ENCODE measurements at places on chromosomes 3 and 15.

GRCh38 chr3:179964890-179965289 is 71.8 kb downstream of the PEX5L start:
- DNase-seq = no peak

DNA sequence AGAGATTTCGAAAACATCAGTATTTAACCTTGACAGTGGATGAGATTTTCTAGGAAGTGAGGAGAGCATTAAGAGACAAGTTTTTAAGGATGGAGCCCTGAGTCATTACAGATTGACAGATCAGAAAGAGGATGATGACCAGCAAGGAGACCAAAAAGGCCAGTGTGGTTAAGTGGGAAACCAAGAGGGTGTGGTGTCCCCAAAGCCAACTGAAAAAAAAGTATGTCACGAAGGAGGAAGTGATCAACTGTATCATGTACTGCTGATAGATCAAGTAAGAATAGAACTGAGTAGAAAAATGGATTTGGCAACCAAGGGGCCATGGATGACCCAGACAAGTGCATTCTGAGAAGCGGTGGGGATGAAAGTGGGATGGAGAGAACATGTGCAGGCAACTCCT is 491.8 kb downstream of the FHIT start:
- no peak for DNase-seq

GRCh38 chr3:76432396-76432795 is 607.5 kb upstream of the ROBO2 start:
- no peak for DNase-seq

DNA sequence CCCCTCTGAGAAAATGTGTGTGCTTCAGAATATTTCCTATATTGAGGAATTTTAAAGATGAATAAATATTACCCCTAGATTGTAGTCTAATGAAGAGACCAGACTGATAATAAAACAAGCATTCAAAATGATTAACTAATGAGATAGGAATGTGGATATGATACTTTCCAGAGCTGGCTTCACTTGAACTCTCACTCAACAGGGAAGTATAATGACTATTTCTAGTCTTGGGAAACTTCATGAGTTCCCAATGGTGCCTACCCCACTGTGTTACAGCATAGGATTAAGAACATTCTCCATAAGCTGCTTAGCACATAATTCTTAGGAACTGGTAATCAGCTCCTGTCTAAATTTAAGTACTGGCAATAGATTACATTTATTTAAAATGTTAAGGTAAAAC is 261.5 kb upstream of the ZNF385D start:
- DNase-seq = no peak

DNA sequence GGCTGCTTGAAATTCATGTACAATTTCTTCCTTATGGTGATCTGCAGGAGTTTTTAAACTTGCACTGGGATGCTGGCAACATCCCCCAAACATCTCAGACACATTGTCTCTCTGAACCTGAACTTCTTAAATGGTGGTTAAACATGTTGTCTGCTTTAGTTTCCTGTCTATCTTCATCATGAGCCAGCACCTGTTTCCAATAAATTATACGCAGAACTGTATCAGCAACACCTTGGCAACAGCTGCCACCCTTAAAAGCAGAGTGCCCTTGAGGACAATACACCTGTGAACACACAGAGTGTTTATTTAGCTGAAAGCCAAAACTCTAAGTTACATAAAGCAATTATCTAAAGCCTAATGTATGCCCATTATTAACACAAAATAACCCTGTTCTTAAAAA is 242.9 kb downstream of the WNT5A start:
- DNase-seq = no peak

GRCh38 chr3:58565621-58566397 is 11.4 kb downstream of the FAM107A start:
- no peak for DNase-seq

- no peak for DNase-seq
Measured at GRCh38 chr3:194396859-194397756, 2.0 kb downstream of the GP5 start.

GRCh38 chr3:61357902-61358301 is 106.7 kb upstream of the FHIT start:
- no peak for DNase-seq

DNA sequence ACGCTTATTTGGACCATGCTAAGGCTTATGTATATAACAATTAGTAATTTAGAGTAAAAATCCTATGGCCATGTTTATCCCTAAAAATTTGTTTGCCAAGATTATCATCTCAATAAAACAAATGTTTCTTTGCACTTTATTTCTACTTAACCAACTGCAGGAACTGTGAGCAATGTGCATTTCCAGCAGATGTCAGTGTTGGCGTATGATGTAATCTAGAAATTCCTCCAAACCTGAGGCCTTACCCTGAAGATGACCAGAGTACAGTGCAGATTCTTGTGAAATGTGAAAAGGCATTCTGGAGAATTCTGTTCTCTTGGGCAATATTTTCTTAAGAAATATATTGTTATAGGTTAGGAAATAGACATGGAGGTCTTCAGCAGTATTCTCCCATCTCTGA is 205.9 kb downstream of the MBNL1 start:
- DNase-seq = peak; percentile 12

- DNase-seq = peak; percentile 54
Measured at GRCh38 chr15:85580879-85581278, 200.5 kb downstream of the AKAP13 start.

GRCh38 chr3:141523615-141524375 is 37.0 kb downstream of the RASA2 start:
- DNase-seq = no peak

DNA sequence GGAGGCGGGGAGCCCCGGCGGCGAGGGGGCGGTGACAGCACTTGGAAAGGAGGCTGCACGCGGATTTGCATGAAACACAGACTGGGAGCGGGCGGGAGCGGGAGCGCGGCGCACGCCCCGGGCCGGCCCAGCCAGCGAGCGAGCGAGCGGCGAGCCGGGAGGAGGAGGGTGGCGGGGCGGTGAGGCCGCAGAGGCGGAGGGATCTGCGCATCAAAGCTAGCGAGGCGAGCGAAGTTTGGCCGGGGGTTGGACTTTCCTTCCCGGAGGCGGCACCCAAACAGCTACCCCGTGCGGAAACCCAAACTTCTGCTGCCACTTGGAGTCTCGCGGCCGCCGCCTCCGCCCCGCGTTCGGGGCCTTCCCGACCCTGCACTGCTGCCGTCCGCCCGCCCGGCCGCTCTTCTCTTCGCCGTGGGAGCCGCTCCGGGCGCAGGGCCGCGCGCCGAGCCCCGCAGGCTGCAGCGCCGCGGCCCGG is at the start of gene SMAD3:
SMAD3 (plus strand) TSS at position 72 of the 475 bp plus-strand sequence. CDS start 553 bp downstream, outside the sequence.
- peak; percentile 87 for DNase-seq

DNA sequence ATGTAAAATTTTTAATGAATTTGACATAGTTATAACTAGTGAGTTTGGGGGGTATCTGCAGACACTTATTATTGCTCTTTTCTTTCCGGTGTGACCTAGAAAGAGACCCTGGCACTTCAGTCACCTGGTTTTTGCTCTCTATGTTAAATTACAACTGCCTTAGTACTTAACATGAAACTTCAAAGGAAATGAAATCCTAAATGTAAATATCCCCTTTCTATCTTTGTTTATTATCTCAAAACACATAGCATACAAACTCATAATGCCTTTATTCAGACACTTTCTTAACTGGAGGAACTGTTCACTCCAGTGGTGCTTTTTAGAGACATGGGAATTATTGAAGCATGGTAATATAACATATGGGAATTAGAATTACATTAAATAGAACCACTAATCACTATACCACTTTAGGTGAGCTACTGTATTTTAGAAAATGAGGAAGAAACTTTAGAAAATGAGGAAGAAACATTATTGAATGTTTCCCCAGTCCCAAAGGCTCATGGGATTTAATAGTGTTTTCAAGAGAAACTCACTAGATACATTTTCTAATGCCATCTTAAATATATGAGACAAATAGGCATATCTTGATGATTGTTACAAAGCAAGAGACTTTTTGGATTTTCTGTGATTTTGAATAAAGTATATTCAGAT is 119.5 kb upstream of the MLF1 start:
- no peak for DNase-seq

DNA sequence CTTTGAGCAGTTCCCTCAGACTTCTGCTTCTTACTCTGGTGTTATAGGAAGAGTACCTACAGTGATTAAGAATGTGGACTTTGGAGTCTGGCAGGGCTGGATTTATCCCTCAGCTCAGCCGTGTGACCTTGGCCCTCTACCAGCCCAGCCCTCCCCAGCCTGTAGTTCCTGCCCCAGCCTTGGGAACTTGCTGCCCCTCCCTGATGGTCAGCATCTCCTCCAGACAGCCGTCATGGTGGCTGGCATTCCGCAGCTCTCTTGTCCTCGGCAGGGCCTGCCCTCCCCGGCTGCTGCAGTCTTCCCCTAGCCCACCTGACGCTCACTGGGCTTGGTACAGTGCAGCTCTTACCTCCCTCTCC is 21.9 kb upstream of the CPNE9 start:
- no peak for DNase-seq

- DNase-seq = no peak
Measured at GRCh38 chr3:127061641-127062040, 78.7 kb downstream of the PLXNA1 start.

GRCh38 chr3:52293491-52294319 is 6.1 kb downstream of the GLYCTK start:
- no peak for DNase-seq

- no peak for DNase-seq
Measured at GRCh38 chr3:55974421-55975165, 487.5 kb upstream of the WNT5A start.

GRCh38 chr3:13670292-13670691 is 121.4 kb downstream of the FBLN2 start:
- DNase-seq = no peak

DNA sequence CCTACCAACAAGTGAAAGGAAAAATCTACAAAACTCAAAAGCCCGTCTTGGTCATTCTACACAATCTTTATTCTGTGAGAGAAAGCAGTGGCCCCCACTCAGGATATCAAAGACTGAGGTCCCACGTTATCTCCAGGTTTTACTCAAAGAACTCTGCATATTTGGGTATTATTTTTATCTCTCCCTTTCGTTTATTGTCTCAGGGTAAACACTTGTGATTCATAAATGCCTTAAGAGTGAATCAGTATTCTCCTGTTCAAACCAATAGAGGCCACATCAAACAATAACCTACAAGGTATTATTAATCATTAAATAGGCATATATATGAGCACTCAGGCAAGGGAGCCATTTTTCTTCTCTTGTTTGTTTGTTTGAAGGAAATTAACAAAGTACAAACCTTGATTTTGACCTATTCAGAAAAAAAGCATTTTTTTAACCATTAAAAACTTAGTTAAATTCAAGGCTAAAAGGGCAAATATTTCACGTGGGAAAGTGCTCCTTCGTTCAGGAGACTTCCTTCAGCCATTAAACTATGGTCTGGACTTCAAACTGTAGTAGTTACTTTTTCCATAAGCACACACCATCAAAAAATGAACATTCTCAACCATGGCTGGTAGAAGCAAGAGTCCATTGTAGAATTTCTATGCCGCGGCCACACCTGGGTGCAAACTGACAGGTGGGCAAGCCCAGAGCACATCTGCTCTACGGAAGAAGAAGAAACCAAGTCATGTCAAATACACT is 13.9 kb upstream of the HES1 start:
- peak; percentile 74 for DNase-seq

DNA sequence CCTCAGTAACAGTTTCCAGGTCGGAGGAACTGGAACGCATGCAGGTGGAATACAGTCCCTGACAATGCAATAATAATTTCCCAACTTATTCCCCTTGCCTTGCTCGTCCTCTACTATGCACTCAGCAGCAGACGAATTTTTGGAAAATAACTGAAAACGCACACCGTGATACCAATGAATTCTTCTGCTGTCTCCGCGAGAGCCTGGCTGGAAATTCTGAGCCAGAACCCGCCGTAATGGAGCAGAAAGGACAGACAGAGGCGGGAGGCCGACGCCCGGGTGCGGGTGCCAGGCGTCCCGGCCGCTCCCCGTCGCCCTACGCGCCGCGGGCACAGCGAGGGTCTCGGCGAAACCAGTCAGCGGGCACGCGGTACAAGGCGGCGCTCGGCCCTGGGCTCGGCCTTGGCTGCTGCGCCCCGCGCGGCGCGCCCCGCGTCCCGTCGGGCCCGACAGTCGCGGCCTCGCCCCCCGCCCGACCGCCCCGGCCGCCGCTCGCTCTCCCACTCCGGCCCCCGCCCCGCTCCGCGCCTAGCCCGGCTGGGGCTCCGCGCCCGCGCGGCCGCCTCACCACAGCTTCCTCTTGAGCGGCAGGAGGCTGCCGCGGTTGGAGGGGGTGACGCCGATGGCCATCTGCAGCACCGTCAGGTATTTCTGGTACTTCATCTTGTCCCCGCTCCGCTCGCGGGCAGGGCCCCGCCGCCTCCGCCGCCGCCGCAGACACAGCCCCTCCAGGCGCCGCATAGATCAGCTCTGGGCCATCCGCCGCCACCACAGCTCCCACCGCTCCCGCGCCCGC is 114.5 kb upstream of the GOLGA8J start:
- DNase-seq = no peak

- DNase-seq = no peak
Measured at GRCh38 chr3:100719136-100719535, 9.8 kb downstream of the TFG start.

DNA sequence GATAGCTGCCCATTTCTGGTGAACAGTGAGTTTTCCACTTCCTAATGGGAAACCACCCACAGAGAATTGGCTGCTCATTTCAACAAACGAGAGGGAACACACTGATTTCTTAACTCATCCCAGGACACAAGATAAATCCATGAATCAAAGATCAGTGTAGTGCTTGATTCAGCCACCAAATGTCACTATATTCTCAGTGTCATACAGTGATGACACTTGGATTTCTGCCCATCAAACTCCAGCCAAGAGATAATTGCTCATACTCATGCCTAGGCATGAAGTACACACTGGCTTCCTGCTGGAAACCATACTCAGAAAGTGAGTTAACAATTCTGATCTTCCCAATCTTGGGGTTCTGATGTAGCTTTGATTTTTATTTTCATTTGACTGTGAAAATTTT is 35.4 kb upstream of the GRM7 start:
- DNase-seq = no peak

DNA sequence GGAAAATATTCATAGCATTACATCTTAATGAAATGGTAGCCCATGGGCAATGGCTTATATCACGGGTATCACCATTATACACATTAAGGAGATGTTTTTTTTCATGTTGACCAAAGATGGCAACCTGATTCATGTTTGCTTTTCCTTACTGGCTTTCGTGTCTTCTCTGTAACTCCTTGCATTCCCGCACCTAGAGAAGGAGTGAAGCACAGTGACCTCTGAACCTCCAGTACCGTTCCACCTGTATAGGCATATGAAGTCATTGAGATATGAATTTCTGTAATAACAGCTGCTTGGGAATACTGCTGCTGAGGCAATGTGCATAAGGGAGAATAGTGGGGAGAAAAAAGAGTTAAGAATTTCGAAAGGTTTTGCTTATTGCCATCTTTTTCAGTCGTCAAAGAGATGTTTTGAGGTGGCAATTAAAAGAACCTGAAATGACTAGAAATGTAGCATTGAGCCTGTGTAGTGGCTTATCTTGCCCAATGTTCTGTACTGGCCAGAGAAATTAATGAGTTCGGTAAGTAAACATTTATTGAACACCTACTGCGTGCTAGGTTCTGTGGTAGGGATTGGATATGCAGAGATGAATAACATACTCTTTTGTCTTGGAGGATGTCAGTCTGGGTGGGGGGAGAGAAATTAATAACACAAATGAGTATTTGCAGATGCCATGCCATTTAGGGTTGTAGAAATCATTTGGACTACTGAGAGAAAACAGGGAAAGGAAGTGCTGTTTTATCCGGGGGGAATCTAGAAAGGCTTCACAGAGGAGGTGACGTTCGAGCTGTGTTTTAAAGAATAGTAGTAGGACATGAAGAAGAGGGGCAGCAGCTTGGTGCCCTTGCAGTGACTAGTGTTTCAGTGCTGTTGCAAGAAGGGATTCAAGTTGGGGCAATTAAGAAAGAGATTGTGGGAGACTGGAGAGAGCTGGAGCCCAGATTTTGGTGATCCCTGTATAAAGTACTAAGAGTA is 2.5 kb downstream of the FEM1B start:
- no peak for DNase-seq
